Astrocyte (in vitro differentiated cells and primary cell): ENCODE measurements at places on chromosomes 7 and 10. TPM values are rescaled to one million over a fixed set of nuclear protein-coding genes. Genes with fewer than 3 reads are reported as not detected.

The MPP7 gene
- 6.9 and 7.1 TPM in 2 replicates for total RNA-seq

The TMEM139 gene
- total RNA-seq, result 0.20 TPM in 1 of 2 replicates, not detected in the other

The BBS9 gene
- 25.1 and 25.3 TPM in 2 replicates for total RNA-seq

The CTBP2 gene
- 101 and 109 TPM in 2 replicates for total RNA-seq

The ELFN1 gene
- total RNA-seq, result 18.0 and 19.7 TPM in 2 replicates

The OPN4 gene
- total RNA-seq, result not detected in 2 replicates

The MKI67 gene
- total RNA-seq, result 2.6 and 4.6 TPM in 2 replicates

The FAM25G gene
- total RNA-seq, result not detected in 2 replicates

The C10orf71 gene
- not detected in 2 replicates for total RNA-seq

The SYT15B gene
- 1.5 and 1.7 TPM in 2 replicates for total RNA-seq

The NEBL gene
- total RNA-seq, result 3.7 and 6.0 TPM in 2 replicates

The PPP1R17 gene
- total RNA-seq, result not detected in 2 replicates

The PIP gene
- not detected in 2 replicates for total RNA-seq

The LRIT1 gene
- not detected in 2 replicates for total RNA-seq

The FAM25A gene
- not detected in 2 replicates for total RNA-seq

The SOSTDC1 gene
- 0.14 and 0.23 TPM in 2 replicates for total RNA-seq

The ECHDC3 gene
- 1.9 and 2.1 TPM in 2 replicates for total RNA-seq

The ASB10 gene
- not detected in 2 replicates for total RNA-seq

The FGF8 gene
- total RNA-seq, result 0.61 TPM in 1 of 2 replicates, not detected in the other

The NUTM2A gene
- total RNA-seq, result 0.79 and 1.2 TPM in 2 replicates

The TMEM270 gene
- not detected in 2 replicates for total RNA-seq

The ABCB4 gene
- total RNA-seq, result 0.36 and 0.48 TPM in 2 replicates

The CUBN gene
- total RNA-seq, result 2.7 and 3.5 TPM in 2 replicates

The SPACDR gene
- total RNA-seq, result 2.5 and 2.6 TPM in 2 replicates

The IL2RA gene
- not detected in 2 replicates for total RNA-seq

The ANKRD30A gene
- total RNA-seq, result not detected in 2 replicates

The TMEM140 gene
- total RNA-seq, result 0.27 and 0.62 TPM in 2 replicates

The PALD1 gene
- total RNA-seq, result 1.8 and 2.0 TPM in 2 replicates

The IDI2 gene
- not detected in 2 replicates for total RNA-seq

The DTX2 gene
- 19.7 and 22.0 TPM in 2 replicates for total RNA-seq

The ZC3HAV1L gene
- total RNA-seq, result 11.9 and 12.3 TPM in 2 replicates
